ENCODE measurements at places on chromosomes 3 and 15. TPM values are rescaled to one million over a fixed set of nuclear protein-coding genes. Genes with fewer than 3 reads are reported as not detected.

DNA sequence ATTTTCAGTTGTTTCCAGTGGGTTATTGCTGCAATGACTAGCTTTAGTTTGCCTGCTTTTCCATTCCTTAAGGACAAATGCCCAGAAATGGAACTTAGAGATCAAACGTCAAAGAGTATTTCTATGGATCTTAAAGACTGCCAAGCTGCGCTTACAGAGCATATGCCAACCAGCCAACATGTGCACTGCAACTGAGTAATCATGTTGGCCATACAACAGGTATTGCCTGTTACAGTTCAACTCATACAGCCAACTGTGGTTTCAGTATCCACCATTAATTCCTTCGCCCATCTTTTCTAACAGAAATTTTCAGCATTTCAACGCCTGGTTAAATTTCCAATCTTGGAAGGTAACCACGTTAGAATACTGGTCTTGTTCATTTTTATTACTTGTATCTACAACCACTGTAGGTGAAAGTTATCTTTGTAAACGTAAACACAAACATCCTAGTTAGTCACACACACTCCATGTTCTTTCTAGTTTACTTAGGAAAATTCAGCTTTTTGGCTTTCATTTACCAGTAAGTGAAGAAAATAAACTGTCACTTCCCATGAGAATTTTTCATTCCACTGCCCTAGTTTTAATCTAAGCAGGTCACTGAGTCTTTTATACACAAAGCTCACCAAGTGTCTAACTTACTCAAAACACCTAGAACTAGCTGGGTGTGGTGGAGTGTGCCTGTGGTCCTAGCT is 3.9 kb downstream of the RPL32 start:
- H3K4me3 ChIP-seq, result no peak overlapping the region
- peaks cover 41% of the 10 kb centered on the region for H3K4me1 ChIP-seq

DNA sequence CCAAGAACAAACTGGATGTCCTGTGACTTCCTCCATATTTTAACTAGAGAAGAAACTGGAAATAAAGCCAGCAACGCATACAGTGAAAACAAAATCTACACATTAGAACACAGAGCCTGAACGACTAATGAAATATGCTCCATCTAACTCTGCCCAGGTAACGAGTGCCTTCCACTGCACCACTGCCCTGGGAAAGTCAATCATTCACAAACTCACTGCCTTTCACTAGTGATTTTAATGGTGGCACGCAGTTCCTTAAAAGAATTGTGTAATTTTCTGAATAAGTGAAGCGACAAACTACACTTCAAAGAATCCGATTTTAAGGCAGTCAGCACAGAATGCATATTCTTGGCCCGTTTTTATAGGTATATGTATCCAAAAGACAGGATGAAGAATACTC is 416.0 kb downstream of the SHQ1 start:
- H3K27me3 ChIP-seq, result no peaks in the 10 kb centered on the region
- DNase-seq, result no peak
- no peak overlapping the region for H3K27ac ChIP-seq
- H3K4me3 ChIP-seq, result no peak overlapping the region

GRCh38 chr3:142904639-142905436 is 16.0 kb upstream of the PCOLCE2 start:
- H3K36me3 ChIP-seq, result no peaks in the 10 kb centered on the region
- H3K4me3 ChIP-seq, result no peak overlapping the region
- H3K27me3 ChIP-seq, result peaks cover 4% of the 10 kb centered on the region
- no peaks in the 10 kb centered on the region for H3K4me1 ChIP-seq
- no peak overlapping the region for H3K27ac ChIP-seq
- no peak for DNase-seq

GRCh38 chr3:113741086-113741485 is 5.0 kb downstream of the NAA50 start:
- H3K4me3 ChIP-seq, result no peak overlapping the region
- peaks cover 35% of the 10 kb centered on the region for H3K4me1 ChIP-seq
- no peak overlapping the region for H3K27ac ChIP-seq
- H3K36me3 ChIP-seq, result no peaks in the 10 kb centered on the region

DNA sequence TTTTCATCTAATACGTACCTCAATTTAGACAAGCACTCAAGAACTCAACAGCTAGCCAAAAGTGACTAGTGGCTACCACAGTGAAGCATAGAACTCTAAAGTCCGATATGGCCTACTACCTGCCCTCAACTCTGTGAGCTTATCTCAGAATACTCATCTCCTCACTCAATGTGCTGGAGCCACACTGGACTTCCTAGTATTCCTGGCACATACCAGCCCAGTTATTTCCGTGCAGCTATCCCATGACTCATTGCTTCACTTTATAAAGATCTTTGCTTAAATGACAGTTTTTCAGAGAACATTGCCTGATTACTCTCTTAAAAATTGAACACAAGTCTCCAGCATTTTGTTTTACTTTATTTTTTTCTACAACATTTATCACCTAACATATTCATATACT is 524.7 kb downstream of the PYDC2 start:
- H3K27ac ChIP-seq, result no peak overlapping the region
- no peaks in the 10 kb centered on the region for H3K27me3 ChIP-seq
- H3K4me3 ChIP-seq, result no peak overlapping the region
- H3K36me3 ChIP-seq, result no peaks in the 10 kb centered on the region

The IL12A gene
- not detected for total RNA-seq

- no peak overlapping the region for H3K4me3 ChIP-seq
- H3K27ac ChIP-seq, result no peak overlapping the region
- H3K36me3 ChIP-seq, result no peaks in the 10 kb centered on the region
- H3K27me3 ChIP-seq, result peaks cover 40% of the 10 kb centered on the region
Observed at GRCh38 chr3:46303240-46303639, 50.7 kb upstream of the CCR2 start.

GRCh38 chr3:61559136-61559731 is 2.1 kb upstream of the PTPRG start:
- peak overlapping the region; percentile 97 for H3K4me3 ChIP-seq
- peaks cover 18% of the 10 kb centered on the region for H3K27me3 ChIP-seq
- no peak for DNase-seq
- H3K4me1 ChIP-seq, result peaks cover 20% of the 10 kb centered on the region
- H3K27ac ChIP-seq, result peak overlapping the region; percentile 95
- peaks cover 2% of the 10 kb centered on the region for H3K36me3 ChIP-seq

DNA sequence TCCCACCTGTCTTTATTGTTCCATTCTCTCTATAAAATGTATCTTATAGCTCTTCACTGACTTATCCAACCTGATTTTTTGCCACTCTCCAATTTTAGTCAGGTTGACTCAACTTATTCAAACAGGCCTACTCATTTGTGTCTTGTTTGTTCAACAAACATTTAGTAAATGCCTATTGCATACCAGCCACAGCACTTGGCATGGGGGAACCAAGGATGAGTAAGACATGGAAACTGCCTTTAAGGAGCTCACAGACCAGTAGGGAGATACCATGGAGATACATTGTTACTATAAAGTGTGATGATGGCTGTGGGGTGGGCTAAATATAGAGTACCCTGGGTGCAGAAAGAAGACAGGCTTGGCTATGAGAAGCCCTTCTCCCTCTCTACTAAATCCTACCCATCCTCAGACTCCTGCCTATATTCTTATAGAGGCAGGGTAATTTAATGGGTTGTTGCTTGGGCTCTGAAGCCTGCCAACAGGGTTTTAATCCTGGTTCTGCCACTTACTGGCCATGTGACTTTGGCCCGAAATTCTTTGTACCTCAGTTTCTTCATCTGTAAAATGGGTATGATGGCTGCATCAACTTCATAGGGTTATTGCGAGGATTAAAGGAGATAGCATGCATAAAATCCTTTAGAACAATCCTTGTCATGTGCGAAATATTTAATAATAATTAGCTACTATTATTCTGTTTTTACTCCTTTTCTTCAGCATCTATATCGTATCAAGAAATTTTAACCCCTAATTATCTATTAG is 348.5 kb upstream of the UMPS start:
- H3K27ac ChIP-seq, result no peak overlapping the region
- no peak overlapping the region for H3K4me3 ChIP-seq
- DNase-seq, result no peak
- no peaks in the 10 kb centered on the region for H3K27me3 ChIP-seq
- H3K36me3 ChIP-seq, result peaks cover 1% of the 10 kb centered on the region
- peaks cover 19% of the 10 kb centered on the region for H3K4me1 ChIP-seq

The SNX4 gene
- 50.9 TPM for total RNA-seq

The GLT8D1 gene
- 97.4 TPM for total RNA-seq

DNA sequence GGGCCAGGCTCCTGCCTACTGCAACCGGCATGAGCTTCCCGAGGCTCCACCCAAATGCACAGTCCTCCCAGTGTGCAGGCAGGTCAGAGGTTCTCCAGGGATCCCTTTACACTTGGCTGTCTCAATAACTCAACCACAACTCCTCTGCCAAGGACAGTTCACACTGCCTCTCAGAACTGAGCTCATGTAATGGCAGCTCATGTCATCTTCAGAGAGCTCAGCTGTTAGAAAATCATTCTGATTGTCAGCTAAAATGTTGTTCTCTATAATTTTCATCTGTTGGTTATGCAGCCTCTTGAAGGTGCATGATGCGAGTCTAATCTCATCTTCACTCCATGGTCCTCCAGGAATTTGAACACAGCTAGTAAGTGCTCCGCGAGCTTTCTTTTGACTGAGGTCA is 76.7 kb downstream of the SST start:
- DNase-seq, result no peak
- H3K27ac ChIP-seq, result no peak overlapping the region
- no peaks in the 10 kb centered on the region for H3K36me3 ChIP-seq
- H3K4me3 ChIP-seq, result no peak overlapping the region
- peaks cover 18% of the 10 kb centered on the region for H3K4me1 ChIP-seq
- H3K27me3 ChIP-seq, result peaks cover 47% of the 10 kb centered on the region

The ASB14 gene
- total RNA-seq, result not detected

GRCh38 chr3:12903000-12903800 is 61.8 kb upstream of the RPL32 start:
- H3K36me3 ChIP-seq, result peaks cover 17% of the 10 kb centered on the region
- no peak overlapping the region for H3K4me3 ChIP-seq
- H3K27ac ChIP-seq, result no peak overlapping the region
- H3K4me1 ChIP-seq, result no peaks in the 10 kb centered on the region
- no peaks in the 10 kb centered on the region for H3K27me3 ChIP-seq
- DNase-seq, result no peak

DNA sequence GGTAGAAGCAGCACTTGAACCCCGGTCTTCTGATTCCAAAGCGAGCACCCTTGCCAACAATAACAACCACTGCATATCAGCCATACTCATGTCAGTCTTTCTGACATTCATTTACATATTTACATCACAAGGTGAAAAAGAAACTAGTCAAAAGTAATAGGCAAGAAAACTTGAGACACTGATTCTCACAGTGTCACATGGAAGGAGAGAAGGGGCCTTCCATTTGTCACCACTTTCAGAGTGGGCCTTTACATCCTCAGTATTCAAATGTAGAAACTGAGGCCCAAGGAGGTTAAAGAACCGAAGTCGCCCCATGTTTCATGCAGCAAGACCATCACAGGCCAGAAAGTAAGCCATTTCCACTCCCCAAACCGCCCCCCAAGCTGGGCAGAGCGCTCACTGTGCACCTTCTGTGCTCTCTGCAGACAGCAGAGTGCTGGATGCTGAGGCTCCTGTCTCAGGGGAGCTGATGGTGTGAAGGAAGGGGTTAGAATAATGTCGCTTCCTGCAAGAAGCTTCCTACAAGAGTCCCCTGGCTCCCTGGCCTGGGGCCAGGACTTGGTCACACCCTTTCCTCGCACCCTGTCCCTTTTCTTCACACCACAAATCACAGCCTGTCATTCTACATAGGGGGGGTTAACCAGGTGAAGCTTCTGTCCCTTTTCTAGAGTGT is 260.1 kb downstream of the UACA start:
- H3K4me3 ChIP-seq, result no peak overlapping the region
- no peak for DNase-seq
- H3K27me3 ChIP-seq, result no peaks in the 10 kb centered on the region
- H3K36me3 ChIP-seq, result no peaks in the 10 kb centered on the region

The UBA7 gene
- 63.2 TPM for total RNA-seq

The FOXL2NB gene
- total RNA-seq, result 0.21 TPM

DNA sequence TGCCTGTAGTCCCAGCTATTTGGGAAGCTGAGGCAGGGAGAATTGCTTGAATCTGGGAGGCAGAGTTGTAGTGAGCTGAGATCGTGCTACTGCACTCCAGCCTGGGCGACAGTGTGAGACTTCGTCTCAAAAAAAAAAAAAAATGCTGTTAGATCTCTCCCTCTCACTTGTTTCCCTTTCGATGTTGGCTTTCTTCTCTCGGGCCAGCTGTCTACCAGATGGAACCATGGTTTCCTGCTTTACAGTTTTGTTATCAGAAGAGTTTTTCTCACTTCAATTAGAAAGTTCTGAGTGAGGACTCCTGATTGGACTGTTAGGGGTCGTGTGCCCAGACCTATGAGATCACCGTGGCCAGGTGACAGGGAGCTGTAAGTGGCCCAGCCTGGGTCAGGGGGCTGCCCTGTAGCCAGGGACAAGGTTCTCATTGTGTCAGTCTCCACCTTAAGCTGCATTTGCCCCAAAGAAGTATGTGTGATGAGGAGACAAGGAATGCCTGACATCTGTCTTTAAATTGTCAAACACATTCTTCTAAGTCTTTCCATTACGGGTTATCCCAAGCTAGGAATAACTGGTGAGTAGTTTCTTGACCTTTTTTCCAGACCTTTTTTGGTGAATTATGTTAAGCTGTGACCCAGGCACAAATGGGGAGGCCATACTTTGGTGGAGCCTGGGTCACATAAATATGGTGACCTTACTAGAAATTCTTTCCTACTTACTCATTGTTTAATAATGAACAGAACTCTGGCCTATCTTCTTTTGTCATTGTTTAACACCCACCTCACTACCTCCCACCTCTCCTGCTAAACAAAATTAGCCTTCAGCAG is 25.2 kb downstream of the SNAPC5 start:
- no peaks in the 10 kb centered on the region for H3K36me3 ChIP-seq
- no peak overlapping the region for H3K4me3 ChIP-seq
- peak overlapping the region; percentile 86 for H3K27ac ChIP-seq
- DNase-seq, result no peak
- peaks cover 30% of the 10 kb centered on the region for H3K4me1 ChIP-seq

The GPR149 gene
- total RNA-seq, result not detected

DNA sequence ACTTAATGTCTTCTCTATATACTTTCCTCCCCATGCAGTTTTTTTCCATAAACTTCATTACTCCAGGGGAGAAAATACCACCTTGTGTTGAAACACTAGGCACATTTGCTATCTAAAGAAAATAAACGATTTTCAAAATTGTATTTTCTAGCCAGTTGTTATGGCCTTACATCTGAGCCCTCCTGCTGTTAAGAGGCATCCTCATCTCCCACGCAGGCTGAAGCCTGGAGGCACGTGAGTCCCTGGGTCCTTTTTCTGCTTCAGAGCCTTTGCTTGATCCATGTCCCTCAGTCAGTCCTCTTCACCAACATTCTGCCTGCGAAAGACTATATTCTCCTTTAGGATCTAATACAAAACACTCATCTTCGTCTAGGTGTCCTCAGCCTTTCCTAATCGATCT is 479.6 kb upstream of the ZNF717 start:
- H3K27ac ChIP-seq, result no peak overlapping the region
- no peaks in the 10 kb centered on the region for H3K36me3 ChIP-seq
- DNase-seq, result no peak
- no peaks in the 10 kb centered on the region for H3K27me3 ChIP-seq

- DNase-seq, result no peak
- no peaks in the 10 kb centered on the region for H3K36me3 ChIP-seq
- H3K27ac ChIP-seq, result no peak overlapping the region
Observed at GRCh38 chr15:93196135-93196670, 107.2 kb upstream of the RGMA start.
